ENCODE measurements at places on chromosomes 2 and 18. TPM values are rescaled to one million over a fixed set of nuclear protein-coding genes. Genes with fewer than 3 reads are reported as not detected.

ARMC9 gene
- total RNA-seq = 19.3 TPM

TUBB8B gene
- total RNA-seq = not detected

ATIC gene
- total RNA-seq = 31.6 TPM

DSC3 gene
- total RNA-seq = 6.5 TPM

POTEE gene
- total RNA-seq = not detected

RAX gene
- not detected for total RNA-seq

EFHD1 gene
- 46.7 TPM for total RNA-seq

SPDYA gene
- 4.9 TPM for total RNA-seq

SERPINB13 gene
- total RNA-seq = not detected

SLC4A5 gene
- 9.2 TPM for total RNA-seq

All from tibial nerve (tissue), 4 donors.